SK-N-SH treated with all-trans-retinoic acid at 6 μM for 48 hours (cell line): ENCODE measurements at places on chromosomes 7 and 10.
A peak's percentile ranks its signal among the peaks of the same experiment; 100 is the strongest.

DNA sequence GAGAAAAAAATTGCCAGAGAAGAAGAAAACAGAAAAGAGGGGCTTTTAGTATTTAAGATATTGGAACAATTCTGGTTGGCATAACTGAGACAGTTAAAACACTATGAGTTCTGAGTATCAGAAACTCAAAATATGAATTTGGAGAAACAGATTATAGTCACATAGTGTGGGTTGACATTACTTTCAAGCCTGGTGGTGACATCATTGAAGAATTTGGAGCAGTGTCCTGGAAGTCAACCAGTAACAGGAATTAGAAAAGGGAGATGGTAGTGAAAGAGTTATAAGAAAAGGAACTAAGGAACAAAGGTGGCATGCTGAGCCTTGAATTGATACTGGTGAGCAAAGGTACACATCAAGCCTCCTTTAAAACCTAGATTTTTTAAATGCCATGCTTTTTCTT, 88.2 kb downstream of the ZNF438 start:
- no peak for ATAC-seq

GRCh38 chr10:70227548-70228320, 5.5 kb downstream of the PPA1 start:
- ATAC-seq: no peak

GRCh38 chr7:156768698-156769472, 124.1 kb downstream of the LMBR1 start:
- ATAC-seq: no peak

- ATAC-seq: peak; percentile 98
Observed at GRCh38 chr7:2082139-2082998, 150.4 kb downstream of the MAD1L1 start.

DNA sequence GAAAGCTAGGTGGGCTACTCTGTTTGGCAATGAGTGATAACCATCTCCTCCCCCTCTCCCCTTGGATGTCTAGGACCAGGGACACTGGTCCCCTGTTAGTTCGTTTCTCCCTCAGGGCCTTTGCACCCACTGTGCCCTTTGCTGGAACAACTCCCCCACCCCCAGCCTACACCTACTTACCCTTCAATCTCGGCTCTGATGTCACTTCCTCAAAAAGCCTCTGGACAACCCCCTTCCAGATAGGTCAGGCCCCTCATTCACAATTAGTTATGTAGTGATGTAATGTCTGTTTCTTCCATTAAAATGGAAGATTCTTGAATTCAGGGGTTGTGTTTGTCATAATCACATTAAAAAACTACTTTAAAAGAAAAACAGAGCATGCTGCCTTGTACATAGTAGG, 152.9 kb downstream of the SNX10 start:
- ATAC-seq: no peak

DNA sequence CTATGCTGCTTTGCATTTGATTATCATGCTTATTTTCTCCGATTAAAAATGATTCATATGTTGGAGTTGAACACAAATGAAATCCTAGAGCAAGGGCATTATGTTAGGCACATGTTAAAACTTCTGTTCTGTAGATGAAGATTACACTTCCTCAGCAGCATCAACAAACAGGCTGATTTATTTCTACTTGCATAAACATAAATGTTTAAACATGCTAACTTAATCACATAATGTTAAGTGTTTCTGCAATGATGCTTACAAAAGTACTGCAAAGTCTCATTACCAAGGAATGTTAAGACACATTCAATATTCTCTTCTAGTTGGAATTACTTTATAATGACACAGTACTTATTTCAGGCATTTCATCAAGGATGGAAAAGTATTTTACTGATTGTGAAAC, 770.8 kb downstream of the ANKRD7 start:
- ATAC-seq: no peak

DNA sequence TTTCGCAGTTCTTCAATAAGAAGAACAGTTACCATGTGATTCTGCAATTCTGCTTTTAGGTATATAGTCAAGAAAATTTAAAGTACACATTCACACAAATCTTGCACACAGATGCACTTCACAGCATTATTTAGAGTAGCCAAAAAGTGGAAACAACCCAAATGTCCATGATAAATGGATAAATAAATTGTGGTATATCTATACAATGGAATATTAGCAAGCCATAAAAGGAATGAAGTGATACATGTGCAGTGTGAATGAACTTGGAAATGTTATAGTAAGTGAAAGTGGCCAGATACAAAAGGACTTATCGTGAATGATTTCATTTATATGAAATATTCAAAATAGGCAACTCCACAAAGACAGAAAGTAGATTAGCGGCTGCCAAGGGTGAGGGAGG, 109.1 kb downstream of the AGMO start:
- no peak for ATAC-seq

DNA sequence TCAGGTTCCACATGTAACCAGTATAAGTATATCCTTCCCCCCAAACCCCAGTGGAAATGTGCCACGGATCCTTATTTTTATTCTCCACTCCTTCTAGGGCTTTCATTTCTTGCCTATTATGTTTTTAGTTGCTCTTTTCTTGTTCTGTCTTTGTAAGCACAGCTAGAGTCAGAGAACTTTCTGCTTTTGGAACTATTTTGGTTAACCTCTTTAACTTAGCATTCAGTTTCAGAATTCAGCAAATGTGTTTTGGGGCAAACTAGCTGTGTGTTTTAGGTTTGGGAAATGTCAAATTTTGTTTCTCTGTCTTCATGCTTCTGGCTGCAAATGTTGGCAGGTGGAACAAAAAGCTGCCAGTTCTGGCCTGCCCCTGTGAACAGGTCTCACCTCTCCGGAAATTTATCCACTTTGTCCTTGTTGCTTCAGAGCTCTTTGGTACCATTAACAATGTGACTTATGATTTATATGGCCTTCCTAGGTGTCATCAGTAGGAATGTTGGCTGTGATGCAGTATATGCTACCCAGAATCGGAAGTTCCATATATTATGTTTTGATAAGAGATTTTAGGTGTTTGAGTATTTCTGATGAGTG, 156.1 kb downstream of the ADK start:
- ATAC-seq: no peak

- peak; percentile 27 for ATAC-seq
Observed at GRCh38 chr7:30771880-30772425, 736 bp downstream of the MINDY4 start.

- no peak for ATAC-seq
Observed at GRCh38 chr10:54650547-54650946, 150.5 kb downstream of the PCDH15 start.

DNA sequence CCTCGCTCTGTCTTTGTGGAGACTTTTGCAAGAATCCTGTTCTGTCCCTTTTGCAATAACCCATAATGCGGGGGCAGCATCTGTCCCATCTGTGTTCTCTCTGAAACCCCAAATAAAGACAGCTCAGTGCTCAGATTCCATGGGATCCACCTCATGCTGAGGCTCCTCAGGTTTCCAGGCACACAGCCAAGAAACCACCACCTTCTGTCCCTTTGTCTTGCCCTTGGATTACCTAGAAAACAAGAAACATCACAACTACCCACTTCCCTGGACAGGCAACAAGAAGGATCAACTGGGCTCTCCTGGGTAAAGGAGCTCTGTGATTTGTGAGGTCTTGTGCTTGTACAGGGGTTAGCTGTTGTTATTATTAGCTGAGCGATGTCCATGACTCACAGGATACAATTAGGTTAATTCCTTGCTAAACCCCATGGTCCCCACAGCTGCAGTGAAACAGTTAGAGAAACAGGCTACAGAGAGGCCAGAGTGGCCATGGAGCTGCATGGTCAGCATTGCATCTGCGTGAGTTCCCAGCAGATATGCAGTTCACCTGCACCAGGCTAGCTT, 50.2 kb downstream of the CXCL12 start:
- peak; percentile 89 for ATAC-seq

DNA sequence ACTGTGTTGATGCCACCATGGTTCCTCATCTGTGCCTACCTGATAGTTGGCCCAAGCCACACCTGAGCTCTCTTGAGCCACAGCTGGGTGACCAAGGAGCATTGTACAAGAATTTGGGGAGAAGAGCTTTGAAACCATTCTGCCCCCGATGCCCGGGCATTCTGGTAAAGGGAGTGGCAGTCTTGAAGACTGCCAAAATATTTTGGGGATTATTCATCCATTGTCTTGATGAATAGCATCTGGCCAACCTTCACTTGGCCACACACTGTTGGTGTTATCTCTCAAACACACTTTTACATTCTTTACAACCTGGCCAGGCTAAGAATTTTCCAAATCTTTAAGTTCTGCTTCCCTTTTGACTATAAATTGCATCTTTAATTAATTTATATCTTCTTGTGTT, 113.1 kb upstream of the PCBD1 start:
- no peak for ATAC-seq

- peak; percentile 74 for ATAC-seq
Observed at GRCh38 chr7:41979834-41980307, 257.1 kb downstream of the GLI3 start.

- ATAC-seq: no peak
Observed at GRCh38 chr7:131858611-131859010, 302.2 kb upstream of the PODXL start.

DNA sequence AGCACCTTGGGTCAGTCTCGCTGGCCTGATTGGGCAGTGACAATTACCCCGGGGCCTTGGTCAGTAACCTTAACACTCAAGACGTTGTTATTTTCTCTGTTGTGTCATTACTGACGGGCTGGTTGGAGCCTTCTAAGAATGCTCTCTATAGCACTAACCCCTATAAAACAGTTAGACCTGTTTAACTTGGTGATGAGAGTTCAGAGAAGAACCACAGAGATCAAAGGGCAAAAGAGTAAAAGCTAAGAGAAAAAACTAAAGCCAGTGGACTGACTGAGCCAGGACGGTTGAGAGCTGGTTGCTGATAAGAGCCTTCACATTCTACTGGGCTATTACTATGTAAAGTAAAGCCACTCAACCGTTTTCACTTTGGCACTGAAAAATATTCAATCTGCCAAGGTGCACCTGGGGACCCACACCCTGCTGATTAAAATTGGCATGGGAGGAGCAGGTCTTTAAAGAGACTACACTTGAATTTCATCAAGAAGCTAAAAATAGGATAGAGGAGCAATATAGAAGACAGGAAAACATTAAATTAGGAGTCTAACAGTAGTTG, 13.6 kb upstream of the ITGB1 start:
- ATAC-seq: no peak

DNA sequence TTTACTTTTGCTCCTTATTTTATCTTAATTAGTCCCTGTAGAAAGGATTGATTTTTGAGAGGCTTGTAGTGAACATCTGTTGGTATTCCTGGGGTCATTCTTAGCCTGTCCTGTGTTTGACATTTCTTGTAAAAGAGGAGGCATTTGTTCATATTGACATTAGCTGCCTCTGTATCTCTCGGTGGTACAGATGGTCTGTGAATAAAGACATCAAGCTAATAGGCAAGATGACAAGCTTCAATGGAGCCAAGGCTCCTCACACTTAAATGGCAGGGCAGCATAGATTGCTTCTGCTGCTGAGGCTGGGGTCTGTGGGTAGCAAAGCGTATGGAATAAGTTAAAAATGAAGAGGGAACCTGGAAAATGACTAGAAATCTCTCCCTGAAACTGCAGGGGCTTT, 687.6 kb downstream of the LRMDA start:
- no peak for ATAC-seq

DNA sequence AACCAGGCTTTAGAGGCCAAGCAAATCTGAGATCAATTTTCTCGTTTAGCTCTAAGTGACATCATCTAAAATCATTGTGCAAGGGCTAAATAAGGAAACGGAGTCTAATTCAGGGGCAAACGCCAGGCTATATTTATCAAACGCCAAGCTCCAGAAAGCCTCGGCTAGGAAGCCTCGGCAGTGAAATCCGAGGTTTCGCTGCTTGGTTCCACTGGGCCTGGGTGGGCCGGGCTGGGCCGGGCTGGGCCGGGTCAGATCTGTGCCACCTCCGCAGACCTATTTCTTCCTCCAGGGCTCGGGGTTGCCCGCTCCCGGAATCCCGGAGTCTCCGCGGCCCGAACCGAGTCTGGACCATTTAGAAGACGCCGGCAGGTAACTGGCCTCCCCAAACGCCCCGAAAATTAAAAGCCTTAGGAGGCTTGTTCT, 459 bp upstream of the FEZF1 start:
- no peak for ATAC-seq

- no peak for ATAC-seq
Observed at GRCh38 chr7:80520199-80520598, 8.3 kb upstream of the GNAT3 start.

- ATAC-seq: no peak
Observed at GRCh38 chr7:107405559-107405958, 64.3 kb upstream of the GPR22 start.

- no peak for ATAC-seq
Observed at GRCh38 chr10:43448742-43449141, 11.8 kb downstream of the ZNF487 start.

DNA sequence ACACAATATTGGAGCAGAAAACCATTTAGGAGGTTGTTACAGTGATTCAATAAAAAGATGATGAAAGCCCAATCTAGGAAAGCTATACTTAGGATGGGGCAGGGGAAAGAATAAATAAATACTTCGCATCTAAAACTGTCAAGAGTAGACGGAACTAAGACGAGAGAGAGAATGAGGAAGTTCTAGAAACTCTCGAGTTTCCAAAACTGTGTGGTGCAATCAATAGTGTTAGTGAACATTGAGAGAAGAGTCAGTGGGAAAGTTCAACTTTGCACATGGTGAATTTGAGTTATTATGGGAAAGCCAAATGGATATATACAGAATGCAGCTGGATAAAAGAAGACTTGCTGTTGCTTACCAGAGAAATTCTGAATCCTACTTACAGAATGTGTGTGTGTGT, 133.8 kb upstream of the MEOX2 start:
- no peak for ATAC-seq

- no peak for ATAC-seq
Observed at GRCh38 chr7:92802406-92802805, 34.0 kb downstream of the CDK6 start.

GRCh38 chr10:22537810-22538209, 176.6 kb downstream of the PIP4K2A start:
- no peak for ATAC-seq

DNA sequence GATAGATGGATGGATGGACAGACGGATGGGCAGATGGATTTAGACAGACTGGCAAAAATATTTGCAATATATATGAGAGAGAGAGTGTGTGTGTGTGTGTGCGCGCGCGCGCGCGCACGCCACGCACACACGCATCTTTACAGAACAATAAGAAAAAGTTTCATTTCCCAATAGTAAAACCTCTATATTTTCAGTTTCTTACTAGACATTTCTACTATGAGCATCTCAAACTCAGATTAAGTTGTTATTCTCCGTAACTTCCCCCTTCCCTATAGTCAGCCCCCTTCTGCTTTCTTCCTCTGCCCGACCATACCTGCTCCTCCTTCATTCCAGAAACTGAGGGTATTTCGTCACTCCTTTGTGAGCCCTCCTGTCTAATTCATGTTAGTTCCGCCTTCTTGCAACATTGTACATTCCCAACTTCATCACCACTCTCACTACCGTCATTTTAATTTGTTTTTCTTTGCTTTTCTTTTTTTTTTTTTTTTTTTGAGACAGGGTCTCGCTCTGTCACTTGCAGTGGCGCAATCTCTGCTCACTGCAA, 154.4 kb upstream of the SH2B2 start:
- no peak for ATAC-seq

GRCh38 chr10:86899132-86899531, 58.3 kb downstream of the MMRN2 start:
- ATAC-seq: peak; percentile 49; the same call in 2 of the 3 replicates

DNA sequence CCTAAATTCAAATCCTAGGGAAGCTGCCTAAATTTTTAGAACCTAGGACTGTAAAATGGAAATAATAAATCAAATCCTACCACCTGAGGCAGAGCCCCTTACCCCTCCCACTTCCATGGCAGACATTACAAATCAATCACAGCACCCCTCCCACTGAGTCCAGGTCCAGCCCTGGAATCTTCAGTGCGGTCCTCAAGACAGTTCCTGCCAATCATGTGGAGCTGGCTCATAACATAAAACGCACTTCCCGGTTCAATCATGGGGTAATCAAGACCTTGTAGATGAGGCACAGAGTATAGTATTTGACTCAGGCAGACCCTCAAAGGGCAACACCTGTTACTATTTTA, 157.0 kb downstream of the SLIT1 start:
- ATAC-seq: no peak
